ENCODE measurements at places on chromosomes 11 and 22.

- no peak for DNase-seq
These were observed 2.2 kb downstream of the CYB561A3 start for GRCh38 chr11:61359516-61359915.

- DNase-seq: no peak
These were observed 507.4 kb upstream of the RAG2 start for GRCh38 chr11:37105427-37105826.

- DNase-seq: peak; percentile 84
These were observed 3.3 kb upstream of the BCL9L start for GRCh38 chr11:118928870-118929500.

DNA sequence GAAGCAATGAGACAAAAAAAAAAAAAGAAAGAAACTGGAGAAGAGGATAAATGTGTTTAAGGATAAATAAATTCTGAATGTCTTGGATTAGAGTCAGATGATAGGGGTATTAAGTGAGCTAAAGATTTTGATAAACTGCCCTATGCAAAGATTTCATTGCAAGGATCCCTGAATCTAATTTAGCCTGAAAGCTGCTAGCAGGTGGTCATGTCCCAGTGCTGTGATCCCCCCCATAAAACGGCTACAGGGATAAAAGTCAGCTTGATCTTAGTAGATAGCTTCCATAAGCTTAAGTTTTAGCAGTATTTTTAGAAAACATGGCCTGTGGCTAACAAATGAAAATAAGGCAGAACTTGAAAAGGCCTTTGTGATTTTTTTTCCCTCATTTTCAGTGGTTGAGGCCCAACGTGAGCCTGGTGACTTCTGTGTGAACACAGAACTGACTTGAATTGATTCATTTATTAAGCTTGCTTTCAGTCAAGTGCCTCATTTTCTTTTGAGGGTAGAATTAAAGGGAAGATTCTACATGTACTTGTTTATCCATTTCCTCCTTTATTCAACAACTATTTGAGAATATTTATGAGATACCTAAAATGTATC is 44.5 kb downstream of the CD44 start:
- DNase-seq: no peak

DNA sequence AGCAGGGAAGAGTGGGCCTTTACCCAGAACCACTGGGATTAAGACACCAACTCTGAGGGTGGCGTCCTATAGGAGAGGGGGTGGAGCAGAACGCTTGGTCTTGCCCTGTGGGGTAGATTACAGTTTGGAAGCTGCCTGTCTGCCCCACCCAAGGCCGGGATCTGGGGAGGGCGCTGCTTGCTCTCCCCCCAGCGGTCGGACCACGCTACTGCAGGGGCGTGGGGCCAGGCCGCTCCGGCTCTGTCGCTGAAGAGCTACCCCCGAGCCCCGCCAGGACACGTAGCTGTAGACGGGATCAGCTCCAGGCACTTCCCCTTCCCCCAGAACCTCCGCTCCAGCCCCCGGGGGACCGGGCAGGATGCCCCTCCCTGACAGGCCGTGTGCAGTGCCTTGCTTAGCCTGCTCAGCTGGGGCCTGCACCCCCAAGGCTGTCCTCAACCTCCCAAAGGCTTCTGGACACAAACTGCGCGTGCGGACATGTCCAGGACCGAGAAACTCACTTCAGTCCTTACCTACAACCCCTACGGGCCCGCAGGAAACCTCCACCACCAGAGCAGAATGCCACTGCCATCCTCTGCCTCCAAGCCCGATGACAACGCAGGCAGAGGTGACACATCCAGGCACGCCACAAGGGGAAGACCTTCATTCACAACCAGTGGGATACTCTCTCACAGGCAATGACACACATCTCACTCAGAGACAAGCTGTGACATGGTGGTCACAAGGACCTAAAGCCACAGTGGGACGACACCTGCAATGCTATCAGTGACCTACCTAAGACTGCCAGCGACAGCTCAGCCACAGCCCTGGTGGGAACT is 3.6 kb downstream of the AHNAK start:
- peak; percentile 87 for DNase-seq

- DNase-seq: no peak
These were observed 55.2 kb upstream of the FGF3 start for GRCh38 chr11:69874178-69874983.

GRCh38 chr22:31302006-31302405 is 9.7 kb upstream of the PIK3IP1 start:
- no peak for DNase-seq

DNA sequence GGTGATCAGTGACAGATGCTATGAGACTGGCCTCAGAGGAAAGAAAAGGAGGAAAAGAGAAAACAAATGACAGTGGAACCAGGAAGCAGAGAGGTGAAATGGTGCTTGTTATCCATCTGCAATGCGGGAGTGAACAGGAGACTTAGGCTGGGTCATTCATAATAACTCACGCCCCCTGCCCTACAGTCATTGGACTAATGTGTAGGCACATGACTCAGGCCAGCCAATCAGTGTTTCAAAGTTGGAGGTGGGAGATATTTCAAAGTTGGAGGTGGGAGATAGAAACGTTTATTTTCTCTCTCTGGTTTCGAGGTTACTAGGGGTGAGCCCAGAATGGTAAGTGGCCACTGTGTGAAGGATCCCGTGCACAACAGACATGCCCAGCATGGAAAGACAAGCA is 30.3 kb downstream of the SLC22A6 start:
- DNase-seq: no peak

GRCh38 chr11:36487619-36488018 is 22.5 kb downstream of the TRAF6 start:
- DNase-seq: no peak

DNA sequence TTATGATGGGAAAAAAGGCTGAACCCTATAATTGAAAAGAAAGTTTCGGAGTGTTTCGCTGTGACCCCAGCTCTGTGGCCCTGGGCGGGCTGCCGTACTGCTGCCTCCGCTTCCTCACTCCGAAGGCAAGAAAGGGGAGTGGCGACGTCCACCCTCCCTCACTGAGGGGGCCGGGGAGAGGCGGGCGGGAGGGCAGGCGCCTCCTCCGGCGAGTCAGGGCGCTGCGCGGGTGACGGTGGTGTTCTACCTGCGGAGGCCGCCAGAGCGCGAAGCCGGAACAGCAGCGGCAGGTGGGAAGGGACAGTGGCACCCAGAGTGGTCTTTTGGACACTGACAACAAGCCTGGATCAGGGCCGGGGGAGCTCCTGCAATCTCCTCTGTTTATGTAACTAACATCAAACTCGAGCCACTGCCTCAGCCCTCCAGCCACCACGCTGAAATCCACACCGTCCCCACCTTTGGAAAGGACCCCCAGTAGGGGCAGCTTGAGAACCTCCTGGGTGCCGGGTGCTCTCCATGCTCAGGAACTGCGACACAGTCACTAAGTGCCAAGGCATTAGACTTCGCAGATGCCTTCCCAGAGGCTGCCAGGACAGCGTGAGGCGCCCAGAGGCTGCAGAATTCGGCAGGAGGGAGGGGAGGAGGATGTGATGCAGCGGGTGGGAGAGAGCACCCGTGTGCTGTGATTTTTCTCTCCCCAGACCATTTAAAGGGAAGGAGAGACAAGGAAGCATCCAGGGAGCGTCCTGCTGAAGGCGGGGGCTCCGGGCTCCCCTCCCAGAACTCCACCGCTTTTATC is 25.5 kb downstream of the BID start:
- DNase-seq: no peak

GRCh38 chr11:126607776-126608541 is 252.5 kb downstream of the ST3GAL4 start:
- DNase-seq: no peak

GRCh38 chr11:133582326-133582725 is 50.0 kb upstream of the OPCML start:
- DNase-seq: no peak

GRCh38 chr11:113243696-113244095 is 70.7 kb upstream of the TTC12 start:
- no peak for DNase-seq

- no peak for DNase-seq
These were observed 757 bp downstream of the RNASEH2C start for GRCh38 chr11:65719871-65720210.

DNA sequence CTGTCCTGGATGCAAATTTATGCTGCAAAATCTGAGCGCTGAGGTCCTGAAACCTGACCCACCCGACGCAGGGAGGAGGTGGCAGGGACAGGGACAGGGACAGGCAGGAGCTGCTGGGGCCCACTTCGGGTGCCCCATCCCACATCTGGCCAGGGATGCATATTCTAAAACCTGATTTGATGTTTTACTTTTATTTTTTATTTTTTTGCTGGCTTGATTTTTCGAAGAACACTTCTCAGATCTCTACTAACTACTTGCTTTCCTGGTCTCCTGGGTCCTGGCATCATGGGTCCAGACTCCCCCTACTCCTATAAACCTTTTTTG is 652 bp upstream of the PVALB start:
- no peak for DNase-seq

Measured in 8988T (cell line).